CD4-positive, alpha-beta memory T cell (primary cell): ENCODE measurements at places on chromosomes 12 and 14. TPM values are rescaled to one million over a fixed set of nuclear protein-coding genes. Genes with fewer than 3 reads are reported as not detected.

DNA sequence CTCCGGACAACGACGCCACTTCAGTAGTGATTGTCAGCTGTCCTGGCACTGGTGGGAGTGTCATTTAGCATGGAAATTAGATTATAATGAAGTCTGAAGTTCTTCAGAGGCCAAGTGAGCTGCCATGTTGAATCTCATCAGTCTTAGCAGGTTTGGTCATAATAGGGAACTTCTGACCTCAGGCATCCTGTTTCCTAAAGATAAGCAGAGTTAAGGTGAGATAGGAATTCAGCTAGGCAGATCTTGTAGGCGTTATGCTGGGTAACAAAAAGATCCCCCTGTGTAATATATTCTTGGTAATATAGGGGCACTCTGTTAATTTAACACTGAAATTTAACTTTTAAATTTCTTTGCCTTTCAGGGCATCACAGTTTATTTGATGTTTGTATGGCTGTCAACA lies 137.5 kb downstream of the CCDC91 start:
- no peaks in the 10 kb centered on the region for H3K4me1 ChIP-seq
- H3K27ac ChIP-seq = no peak overlapping the region
- DNase-seq = no peak
- H3K36me3 ChIP-seq = no peaks in the 10 kb centered on the region
- no peaks in the 10 kb centered on the region for H3K27me3 ChIP-seq

DNA sequence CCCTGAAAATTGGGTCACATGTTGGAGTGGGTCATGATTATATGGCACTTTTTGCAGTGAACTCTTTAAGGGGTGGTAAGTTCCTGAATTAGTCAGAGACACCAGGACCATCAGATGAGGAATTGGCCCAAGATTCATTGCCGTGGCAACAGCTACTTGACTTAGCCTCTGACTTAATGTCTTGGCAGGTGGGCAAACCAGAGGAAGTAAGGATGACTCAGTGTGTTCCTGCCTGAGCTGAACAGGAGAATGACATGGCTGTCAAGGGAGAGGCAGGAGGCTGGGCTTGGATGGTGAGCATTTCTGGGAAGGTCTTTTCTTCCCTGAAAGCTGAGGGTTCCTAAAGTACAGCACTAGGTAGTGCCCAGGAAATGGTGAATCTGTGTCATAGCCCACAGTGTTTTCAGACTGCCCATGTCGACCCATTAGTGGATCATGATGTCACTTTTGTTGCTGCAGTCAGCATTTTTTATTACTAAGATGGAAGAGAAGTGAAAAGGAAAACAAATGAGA lies 170.1 kb upstream of the PWP1 start:
- no peaks in the 10 kb centered on the region for H3K27me3 ChIP-seq
- H3K27ac ChIP-seq = no peak overlapping the region
- no peaks in the 10 kb centered on the region for H3K4me1 ChIP-seq
- no peak overlapping the region for H3K4me3 ChIP-seq

- H3K27ac ChIP-seq = no peak overlapping the region
- DNase-seq = no peak
- H3K4me3 ChIP-seq = no peak overlapping the region
- H3K4me1 ChIP-seq = no peaks in the 10 kb centered on the region
- H3K27me3 ChIP-seq = no peaks in the 10 kb centered on the region
These were observed 628.2 kb upstream of the FOXG1 start for GRCh38 chr14:28138341-28138740.

DNA sequence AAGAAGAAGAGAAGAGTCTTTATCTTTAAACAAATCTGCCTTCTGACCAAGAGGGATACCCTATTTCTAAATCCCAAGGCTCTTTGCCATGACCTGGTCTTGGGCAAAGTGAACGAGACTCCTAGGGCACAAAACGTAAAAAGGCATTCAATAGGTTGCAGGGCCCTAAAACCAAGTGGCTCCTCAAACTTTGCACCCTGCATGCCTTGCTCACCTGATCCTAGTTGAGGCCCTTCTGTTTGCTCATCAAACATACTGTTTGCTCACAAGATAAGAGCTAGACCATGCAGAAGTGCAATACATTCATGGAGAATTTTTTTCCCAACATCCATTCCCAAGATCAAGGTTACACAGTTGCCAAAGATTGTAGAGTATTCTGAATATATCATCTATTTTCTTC lies 7.9 kb upstream of the PRH1 start:
- no peak overlapping the region for H3K27ac ChIP-seq
- H3K27me3 ChIP-seq = no peaks in the 10 kb centered on the region
- DNase-seq = no peak
- no peaks in the 10 kb centered on the region for H3K4me1 ChIP-seq
- H3K4me3 ChIP-seq = no peak overlapping the region
- no peaks in the 10 kb centered on the region for H3K36me3 ChIP-seq

GRCh38 chr14:79534703-79535353 lies 676.5 kb downstream of the DIO2 start:
- no peak overlapping the region for H3K27ac ChIP-seq
- no peaks in the 10 kb centered on the region for H3K36me3 ChIP-seq
- no peak overlapping the region for H3K4me3 ChIP-seq

DNA sequence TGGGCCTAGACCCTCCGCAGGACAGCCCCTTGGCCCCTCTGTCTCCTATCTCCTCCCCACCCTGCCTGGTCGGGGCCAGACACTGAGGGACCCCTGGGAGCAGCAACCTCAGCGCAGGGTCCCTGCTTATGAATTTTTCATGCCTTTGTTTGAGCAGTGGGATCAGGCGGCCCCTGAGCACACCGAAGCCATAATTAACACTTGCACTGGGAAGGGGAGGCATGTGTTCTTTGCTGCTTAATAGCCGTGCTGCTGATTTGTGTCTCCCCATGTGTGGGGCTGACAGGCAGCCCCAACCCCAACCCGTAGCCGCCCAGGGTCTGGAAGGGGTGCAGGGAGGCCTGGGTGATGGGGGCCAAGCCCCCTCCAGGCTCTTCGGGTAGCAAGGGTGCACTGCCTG lies 52.7 kb downstream of the FBRSL1 start:
- no peaks in the 10 kb centered on the region for H3K4me1 ChIP-seq
- no peaks in the 10 kb centered on the region for H3K27me3 ChIP-seq
- no peaks in the 10 kb centered on the region for H3K36me3 ChIP-seq
- H3K4me3 ChIP-seq = no peak overlapping the region
- no peak overlapping the region for H3K27ac ChIP-seq

GRCh38 chr12:128929057-128929456 lies 75.8 kb downstream of the GLT1D1 start:
- no peak overlapping the region for H3K27ac ChIP-seq
- no peak overlapping the region for H3K4me3 ChIP-seq
- no peak for DNase-seq
- H3K4me1 ChIP-seq = no peaks in the 10 kb centered on the region

DNA sequence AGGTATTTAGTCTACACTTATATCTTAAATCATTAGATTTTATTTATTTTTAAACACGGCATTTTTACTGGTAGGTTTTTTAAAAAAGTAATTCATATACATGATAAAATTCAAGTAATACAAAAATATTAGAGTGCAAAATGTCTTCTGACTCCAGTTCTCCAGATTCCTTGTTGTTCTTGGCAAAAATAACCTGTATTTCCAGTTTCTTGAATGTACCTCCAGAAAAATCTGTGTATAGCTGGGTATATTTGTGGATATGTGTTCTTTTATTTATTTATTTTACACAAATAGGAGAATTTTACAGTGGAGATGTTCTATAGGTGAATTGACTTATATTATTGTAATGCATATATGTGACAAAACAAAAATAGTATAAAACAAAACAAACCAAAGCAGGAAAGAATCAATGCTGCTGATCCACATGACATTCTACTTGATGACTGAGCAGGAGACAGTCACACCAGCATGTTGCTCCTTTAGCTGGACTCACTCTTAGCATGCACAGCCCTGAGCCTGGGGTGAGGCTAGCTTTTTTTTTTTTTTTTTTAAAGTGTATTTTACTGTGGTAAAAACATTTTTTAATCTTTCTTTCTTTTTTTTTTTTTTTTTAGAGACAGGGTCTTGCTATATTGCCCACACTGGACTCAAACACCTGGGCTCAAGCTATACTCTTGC lies 42.2 kb upstream of the SLC38A2 start:
- no peaks in the 10 kb centered on the region for H3K27me3 ChIP-seq
- no peak for DNase-seq
- no peak overlapping the region for H3K27ac ChIP-seq
- H3K4me3 ChIP-seq = no peak overlapping the region

GRCh38 chr14:76236172-76237130 lies 84.7 kb downstream of the GPATCH2L start:
- no peak for DNase-seq
- no peaks in the 10 kb centered on the region for H3K36me3 ChIP-seq
- H3K27me3 ChIP-seq = no peaks in the 10 kb centered on the region
- H3K27ac ChIP-seq = no peak overlapping the region

GRCh38 chr12:79451978-79452377 lies 238.8 kb downstream of the PAWR start:
- no peaks in the 10 kb centered on the region for H3K36me3 ChIP-seq
- H3K27ac ChIP-seq = no peak overlapping the region
- H3K4me1 ChIP-seq = no peaks in the 10 kb centered on the region

- H3K27me3 ChIP-seq = no peaks in the 10 kb centered on the region
- no peaks in the 10 kb centered on the region for H3K36me3 ChIP-seq
- DNase-seq = no peak
- no peak overlapping the region for H3K27ac ChIP-seq
These were observed 11.0 kb upstream of the CACNA2D4 start for GRCh38 chr12:1929241-1929984.

DNA sequence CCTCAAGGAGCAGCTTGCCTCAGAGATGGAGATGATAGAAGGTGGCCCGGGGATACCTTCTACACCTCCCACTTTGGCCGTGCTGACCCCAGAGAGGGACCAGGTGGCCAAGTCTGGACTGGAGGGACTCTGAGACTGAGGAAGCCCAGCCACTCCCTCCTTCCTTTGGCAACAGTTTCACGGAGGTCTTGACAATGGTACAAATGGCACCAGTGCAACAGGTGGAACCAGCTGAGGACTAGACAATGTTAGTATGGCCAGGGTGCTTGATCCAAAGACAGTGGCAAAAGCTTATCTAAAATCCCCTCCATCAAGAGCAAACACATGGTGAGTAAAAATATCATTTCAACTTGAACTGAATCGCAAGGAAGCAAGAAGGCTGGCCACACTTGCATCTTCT lies 117.4 kb downstream of the FOXN3 start:
- no peak overlapping the region for H3K27ac ChIP-seq
- H3K4me3 ChIP-seq = no peak overlapping the region
- no peak for DNase-seq
- H3K4me1 ChIP-seq = no peaks in the 10 kb centered on the region
- no peaks in the 10 kb centered on the region for H3K27me3 ChIP-seq

- H3K27me3 ChIP-seq = no peaks in the 10 kb centered on the region
- no peak overlapping the region for H3K27ac ChIP-seq
- no peak for DNase-seq
- peaks cover 40% of the 10 kb centered on the region for H3K36me3 ChIP-seq
- H3K4me1 ChIP-seq = no peaks in the 10 kb centered on the region
- H3K4me3 ChIP-seq = no peak overlapping the region
These were observed 28.1 kb downstream of the TCHP start for GRCh38 chr12:109928058-109928656.

GRCh38 chr14:63692310-63693020 lies 35.4 kb downstream of the SGPP1 start:
- H3K36me3 ChIP-seq = no peaks in the 10 kb centered on the region
- DNase-seq = no peak
- no peaks in the 10 kb centered on the region for H3K4me1 ChIP-seq
- no peak overlapping the region for H3K27ac ChIP-seq

GRCh38 chr14:68668531-68668930 lies 124.3 kb downstream of the ZFP36L1 start:
- H3K4me3 ChIP-seq = no peak overlapping the region
- H3K36me3 ChIP-seq = no peaks in the 10 kb centered on the region
- peaks cover 22% of the 10 kb centered on the region for H3K4me1 ChIP-seq
- DNase-seq = no peak
- no peak overlapping the region for H3K27ac ChIP-seq

DNA sequence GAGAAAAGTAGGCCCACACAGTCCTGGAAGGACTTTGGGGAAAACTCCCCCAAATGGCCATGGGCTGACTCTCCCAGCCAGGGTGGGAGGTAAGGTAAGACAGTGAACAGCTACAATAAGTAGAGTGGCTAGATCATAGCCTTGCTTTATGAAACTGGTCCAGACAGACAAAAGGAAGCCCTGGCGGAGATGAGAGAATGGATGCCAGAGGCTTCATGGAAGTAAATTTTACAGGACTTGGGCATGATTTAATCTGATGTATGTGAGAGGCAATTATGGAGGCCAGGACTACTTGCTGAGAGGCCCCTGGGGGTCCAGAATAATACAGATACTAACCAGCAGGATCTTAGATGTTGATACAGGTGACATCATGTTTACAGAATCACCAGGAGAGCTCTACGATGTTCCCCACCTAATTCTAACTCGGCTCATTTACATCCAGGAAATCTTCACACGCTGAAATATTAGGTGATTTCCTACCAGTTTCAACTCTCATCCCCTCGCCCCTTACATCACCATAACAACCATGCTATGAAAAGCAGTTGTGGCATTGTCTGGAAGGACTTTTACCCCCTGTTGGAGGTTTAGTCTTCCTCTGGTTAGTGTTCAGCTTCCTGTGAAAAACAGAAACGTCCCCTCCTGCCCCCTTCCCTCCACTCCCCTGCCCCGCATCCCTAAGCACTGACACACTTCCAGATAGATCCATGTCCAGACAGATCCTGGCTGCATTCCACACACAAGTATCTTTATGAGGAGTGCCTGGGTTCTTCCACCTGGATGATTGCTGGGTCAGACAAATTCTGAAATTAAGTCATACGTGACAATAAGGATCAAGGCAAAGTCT lies 39.5 kb upstream of the NT5DC3 start:
- no peaks in the 10 kb centered on the region for H3K27me3 ChIP-seq
- no peak overlapping the region for H3K27ac ChIP-seq
- no peak overlapping the region for H3K4me3 ChIP-seq
- no peak for DNase-seq
- no peaks in the 10 kb centered on the region for H3K36me3 ChIP-seq

- no peaks in the 10 kb centered on the region for H3K36me3 ChIP-seq
- H3K27ac ChIP-seq = no peak overlapping the region
- no peak overlapping the region for H3K4me3 ChIP-seq
- no peaks in the 10 kb centered on the region for H3K27me3 ChIP-seq
These were observed 75.4 kb downstream of the SNAPC1 start for GRCh38 chr14:61837336-61838229.

- H3K27me3 ChIP-seq = no peaks in the 10 kb centered on the region
- no peak within 1 kb of the TSS for H3K4me3 ChIP-seq
- peaks cover 9% of the 10 kb centered on the region for H3K4me1 ChIP-seq
- no peak for DNase-seq
These were observed at the start of gene A2M for GRCh38 chr12:9115731-9116559. A2M (minus strand) TSS chr12:9115919; CDS start chr12:9115849, 70 bp downstream.

- no peaks in the 10 kb centered on the region for H3K27me3 ChIP-seq
- H3K4me1 ChIP-seq = no peaks in the 10 kb centered on the region
- no peak overlapping the region for H3K4me3 ChIP-seq
- no peak for DNase-seq
- H3K36me3 ChIP-seq = no peaks in the 10 kb centered on the region
- no peak overlapping the region for H3K27ac ChIP-seq
These were observed 549.1 kb downstream of the RPS29 start for GRCh38 chr14:49036984-49037516.

The ATL1 gene
- polyA plus RNA-seq = 2.1 TPM

The ZC2HC1C gene
- polyA plus RNA-seq = 1.5 TPM

The NAV3 gene
- not detected for polyA plus RNA-seq

The CPNE6 gene
- not detected for polyA plus RNA-seq

The KRT8 gene
- 0.36 TPM for polyA plus RNA-seq

The SERPINA12 gene
- not detected for polyA plus RNA-seq

The ABCD2 gene
- polyA plus RNA-seq = 8.5 TPM

The PRIMA1 gene
- not detected for polyA plus RNA-seq
